PC-3 (cell line): ENCODE measurements at places on chromosomes 5 and 9. TPM values are rescaled to one million over a fixed set of nuclear protein-coding genes. Genes with fewer than 3 reads are reported as not detected.
A peak's percentile ranks its signal among the peaks of the same experiment; 100 is the strongest.

GRCh38 chr5:132746954-132747615 lies at the start of gene CCNI2:
Gene CCNI2, plus strand, starts transcription at chr5:132747426. Its CDS starts 70 bp downstream, at chr5:132747496.
- no peak for DNase-seq

DMRTA1 gene
- 1.5 and 2.1 TPM in 2 replicates for total RNA-seq

DNA sequence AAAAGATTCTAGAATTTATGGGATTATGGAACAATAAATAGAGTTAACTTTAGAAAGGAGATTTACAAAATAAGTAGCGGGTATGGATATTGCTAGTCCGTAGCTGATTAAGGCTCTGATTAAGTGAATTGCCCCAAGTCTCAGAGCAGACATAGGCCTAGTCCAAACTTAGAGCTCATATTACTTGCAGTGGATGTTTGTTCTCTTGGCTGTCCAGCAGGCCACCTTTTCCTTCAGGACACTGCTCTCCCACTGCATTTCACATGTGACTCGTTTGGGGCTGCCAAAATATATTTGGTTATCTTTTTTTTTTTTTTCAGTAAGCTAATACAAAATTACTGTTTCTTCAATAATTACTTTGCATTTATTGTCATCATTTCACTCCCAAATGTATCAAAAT lies 76.6 kb downstream of the ARRDC3 start:
- no peak for DNase-seq

DNA sequence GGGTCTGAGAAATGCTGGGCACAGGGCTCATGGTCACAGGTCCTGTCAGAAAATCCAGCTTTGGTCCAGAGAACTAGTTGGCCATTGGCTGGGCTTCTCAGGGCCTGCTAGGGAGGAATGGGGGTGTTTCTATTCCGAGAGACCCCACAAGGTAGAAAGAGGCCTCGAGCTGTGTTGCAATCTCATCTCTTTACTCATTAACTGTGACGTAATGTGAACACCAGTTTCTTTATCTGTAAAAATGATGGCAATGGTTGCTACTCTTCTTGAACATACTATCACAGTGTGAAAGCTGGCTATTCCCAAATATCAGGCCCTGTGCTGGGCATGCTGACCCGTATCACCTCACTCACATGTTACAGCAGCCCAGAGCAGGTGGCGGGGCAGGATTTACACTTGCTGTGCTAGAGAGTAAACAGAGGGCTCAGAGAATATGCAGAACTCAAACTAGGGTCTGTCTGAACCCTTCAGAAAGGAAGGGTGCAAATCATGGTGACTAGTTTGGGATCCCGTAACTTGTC lies 35.7 kb upstream of the SLC25A51 start:
- DNase-seq, result no peak

DNA sequence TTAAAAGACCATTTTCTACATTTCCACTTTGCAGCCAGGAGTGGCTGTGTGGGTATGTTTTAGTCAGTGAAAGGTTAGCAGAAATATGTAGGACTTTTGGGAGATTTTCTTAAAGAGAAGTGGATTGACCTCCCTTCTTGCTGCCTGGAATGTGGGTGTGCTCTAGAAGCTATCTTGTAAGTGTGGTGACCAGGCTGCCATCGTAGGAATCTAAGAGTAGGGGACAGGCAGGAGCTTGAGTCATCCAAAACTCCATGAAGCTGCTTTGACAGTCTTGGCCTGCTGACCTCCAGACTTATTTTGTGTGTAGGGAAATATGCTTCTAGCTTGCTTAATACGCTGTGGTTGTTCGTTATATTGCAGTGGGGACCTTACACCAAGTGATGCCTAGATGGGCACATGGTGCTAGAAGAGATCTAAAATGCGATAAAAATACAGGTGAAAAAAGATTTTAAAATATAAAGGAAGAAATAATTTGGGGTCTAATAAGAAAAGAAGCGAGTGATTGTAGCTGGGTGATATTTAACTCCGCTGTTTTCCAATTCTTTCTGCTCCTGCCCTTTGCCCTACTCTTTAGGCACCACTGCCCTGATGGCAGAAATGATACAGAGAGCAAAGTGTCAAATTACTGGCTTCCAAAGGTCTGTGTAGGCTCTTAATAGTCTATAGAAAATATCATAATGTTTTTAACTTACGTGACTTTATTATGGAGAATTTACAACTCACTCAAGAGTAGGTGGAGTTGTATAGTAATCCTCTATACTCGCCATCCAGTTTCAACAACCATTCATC lies 298.2 kb upstream of the ZNF608 start:
- peak; percentile 19 for DNase-seq

GRCh38 chr5:38051711-38052511 lies 206.4 kb upstream of the EGFLAM start:
- no peak for DNase-seq

- DNase-seq, result peak; percentile 57
These were observed 108.2 kb downstream of the UBE2R2 start for GRCh38 chr9:33924978-33925797.

DNA sequence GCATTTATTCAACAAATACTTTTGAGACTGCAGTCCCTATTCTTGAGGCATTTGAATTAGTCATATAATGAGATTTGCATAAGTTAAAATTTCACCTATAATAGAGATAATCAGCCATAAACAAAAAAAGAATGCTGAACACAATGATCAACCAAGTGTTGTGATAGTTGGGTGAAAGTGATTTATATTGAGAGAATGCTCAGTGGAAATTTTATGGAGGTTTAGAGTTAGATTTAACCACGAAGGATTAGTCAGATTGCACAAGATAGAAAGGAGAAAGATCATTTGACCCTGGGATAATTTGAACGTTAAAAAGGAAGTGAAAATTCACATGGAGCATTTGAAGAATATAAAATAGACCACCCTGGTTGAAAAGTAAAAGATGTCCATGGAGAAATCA lies 356.2 kb downstream of the NPR3 start:
- DNase-seq, result no peak

LCN15 gene
- not detected in 2 replicates for total RNA-seq
